Stimulated activated CD8-positive, alpha-beta memory T cell treated with anti-CD3 and anti-CD28 coated beads, Interleukin-15, amount 100 ng/mL, for 24 hours (primary cell): ENCODE measurements at places on chromosomes 2 and 18.

DNA sequence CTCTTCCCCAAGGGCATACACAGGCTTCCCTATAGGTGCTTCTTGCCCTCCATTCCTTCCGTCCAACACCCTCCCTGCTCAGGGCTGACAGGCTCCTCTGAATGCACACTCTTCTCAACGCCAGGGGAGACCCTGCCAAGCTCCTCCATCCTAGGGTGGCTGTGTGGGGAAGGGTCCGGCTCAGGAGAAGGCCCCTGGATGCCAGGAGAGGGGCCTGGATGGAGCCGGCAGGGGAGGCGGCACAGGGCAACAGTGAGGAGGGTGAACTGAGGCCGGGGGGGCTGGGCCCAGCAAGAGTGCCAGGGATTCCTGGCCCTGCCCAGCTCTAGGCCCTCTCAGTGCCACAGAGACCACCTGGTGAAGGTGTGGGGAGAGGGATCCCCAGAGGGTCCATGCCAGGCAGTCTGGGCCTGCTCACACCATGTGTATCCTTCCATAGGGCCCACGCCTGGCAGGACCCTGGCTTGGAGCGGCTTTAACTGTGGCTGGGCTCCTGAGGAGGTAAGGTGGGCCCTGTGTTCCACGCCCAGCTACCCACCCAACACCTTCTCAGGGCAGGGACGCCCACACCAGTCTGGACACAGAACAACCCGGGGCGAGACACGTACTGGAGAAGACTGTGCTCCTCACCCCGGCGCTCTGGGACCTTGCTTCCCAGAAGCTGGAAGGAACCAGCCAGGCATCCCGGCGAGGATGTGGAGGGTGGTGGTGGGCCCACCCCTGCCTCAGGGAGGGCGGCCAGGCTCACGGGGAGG, 26.6 kb downstream of the HS6ST1 start:
- no peak for DNase-seq

DNA sequence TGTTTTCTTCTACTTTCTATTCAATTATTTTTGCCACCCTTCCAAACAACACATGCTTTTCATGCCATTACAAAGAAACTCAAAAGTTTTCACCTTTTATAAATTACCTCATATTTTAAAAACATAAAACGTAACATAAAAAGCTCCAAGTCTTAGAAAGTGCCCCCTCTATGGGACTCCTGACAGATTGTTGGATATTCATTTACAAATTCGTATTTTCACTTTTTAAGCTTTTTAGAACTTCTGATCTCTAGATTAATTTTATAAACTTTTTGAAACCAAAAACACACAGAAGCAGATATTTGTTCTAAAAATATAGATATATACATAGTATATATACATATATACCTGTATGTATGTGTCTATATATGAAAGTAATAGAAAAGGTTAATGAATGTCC, 1.5 kb downstream of the COL5A2 start:
- DNase-seq: no peak

DNA sequence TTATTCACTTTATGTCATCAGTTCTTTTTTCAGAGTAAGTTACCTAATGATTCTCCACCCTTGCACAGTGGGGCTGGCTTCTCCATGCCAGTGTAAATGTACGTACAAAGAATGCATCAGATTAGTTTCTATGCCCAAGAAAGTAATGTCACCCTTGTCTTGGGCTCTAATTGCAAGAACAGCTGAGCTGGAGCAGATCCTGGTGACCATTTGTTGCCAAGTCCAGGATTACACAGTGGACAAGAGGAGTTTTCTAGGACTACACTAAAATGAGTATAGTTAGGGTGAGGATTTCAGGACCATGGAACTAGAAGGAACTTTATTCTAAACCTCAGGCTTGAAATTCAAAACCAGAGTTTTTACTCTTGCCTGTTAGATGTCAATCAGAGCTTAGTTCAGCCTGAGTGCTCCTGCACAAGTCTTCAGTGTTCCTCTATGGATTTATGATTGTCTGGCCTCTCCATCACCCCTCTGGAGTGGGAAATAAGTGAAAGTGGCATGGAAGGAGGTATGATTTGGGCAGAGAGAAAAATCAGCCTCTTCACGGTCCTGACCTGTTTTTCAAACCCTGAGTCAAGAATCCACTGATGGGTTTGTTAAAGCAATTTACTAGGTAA, 29.8 kb downstream of the PCBP1 start:
- DNase-seq: no peak

- DNase-seq: no peak
Observed at GRCh38 chr2:195559431-195559914, 97.6 kb upstream of the SLC39A10 start.

GRCh38 chr18:34990597-34990996, 50.6 kb upstream of the MAPRE2 start:
- DNase-seq: no peak

DNA sequence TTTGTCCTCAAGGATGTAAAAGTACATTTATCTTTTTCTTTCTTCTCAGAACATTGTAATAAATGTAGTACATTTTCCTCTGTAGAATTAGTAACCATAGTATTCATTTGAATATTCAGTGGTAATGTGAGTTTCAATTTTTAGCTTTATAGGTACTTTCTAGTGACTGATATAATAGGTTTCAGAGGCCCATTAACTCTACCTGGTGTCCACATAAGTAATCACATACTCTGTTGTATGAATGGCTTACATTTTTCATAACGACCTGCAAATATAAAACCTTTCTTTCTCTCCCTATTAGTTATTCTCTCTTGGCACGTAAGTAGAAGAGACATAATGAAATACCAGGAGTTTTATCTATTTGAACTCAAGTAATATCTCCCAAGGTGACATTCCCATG, 1017.6 kb downstream of the DPP10 start:
- no peak for DNase-seq

DNA sequence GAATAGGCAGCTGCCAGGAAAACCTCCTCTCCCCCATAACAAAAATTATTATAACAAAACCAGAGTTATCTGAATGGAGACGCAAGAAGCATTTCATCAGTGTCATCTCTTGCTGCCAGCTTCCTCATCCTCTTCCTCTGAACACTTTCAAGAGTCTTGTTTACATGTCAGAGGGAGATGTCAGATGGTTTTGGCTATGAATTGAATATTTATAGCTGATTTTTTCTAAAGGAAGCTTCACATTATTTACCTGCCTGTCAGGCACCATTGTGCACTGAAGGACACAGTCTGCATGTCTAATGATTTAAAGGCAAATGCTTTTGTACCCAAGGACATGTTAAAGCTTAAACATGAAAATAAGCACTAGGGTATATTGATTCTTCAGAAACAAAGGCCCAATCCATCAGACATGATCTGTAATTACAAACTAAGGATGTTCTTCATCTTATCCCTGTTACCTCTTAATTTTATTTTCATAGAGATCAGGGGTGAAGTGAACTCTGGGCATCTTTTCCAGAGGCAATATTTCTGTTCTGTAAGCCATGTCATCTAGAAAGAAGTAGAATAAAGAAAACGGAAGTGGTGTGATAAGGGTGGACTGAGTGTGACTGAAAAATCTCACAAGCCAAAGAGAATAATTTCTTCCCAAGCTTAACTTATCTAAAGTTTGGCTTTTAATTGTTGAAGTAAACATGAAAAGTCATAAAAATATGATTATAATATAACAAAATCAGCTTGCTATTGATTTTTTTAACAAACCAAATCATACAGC, 168.7 kb downstream of the ANKRD44 start:
- no peak for DNase-seq

GRCh38 chr2:218988650-218989049, 3.7 kb upstream of the FEV start:
- DNase-seq: no peak

GRCh38 chr2:179344280-179344964, 79.8 kb upstream of the SESTD1 start:
- no peak for DNase-seq

DNA sequence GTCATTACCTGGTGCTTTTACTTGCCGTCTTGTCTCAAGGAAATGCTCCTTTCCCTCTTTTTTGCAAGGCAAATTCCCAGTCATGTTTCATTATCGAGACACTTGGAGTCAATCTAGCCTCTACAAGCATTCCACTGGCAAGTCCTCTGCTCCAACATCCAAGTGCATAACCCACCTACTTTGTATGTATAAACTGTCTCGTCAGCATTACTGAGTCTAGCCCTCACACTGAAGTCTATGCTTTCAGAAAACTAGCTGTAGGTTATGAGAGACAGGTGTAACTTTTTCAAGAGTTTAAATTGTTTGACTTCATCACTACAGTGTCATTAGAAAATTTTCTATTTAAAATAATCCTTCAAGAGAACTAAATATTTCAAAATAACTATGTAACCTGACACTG, 319.2 kb downstream of the NBAS start:
- no peak for DNase-seq

GRCh38 chr2:127570282-127571250, 35.1 kb downstream of the MYO7B start:
- no peak for DNase-seq

DNA sequence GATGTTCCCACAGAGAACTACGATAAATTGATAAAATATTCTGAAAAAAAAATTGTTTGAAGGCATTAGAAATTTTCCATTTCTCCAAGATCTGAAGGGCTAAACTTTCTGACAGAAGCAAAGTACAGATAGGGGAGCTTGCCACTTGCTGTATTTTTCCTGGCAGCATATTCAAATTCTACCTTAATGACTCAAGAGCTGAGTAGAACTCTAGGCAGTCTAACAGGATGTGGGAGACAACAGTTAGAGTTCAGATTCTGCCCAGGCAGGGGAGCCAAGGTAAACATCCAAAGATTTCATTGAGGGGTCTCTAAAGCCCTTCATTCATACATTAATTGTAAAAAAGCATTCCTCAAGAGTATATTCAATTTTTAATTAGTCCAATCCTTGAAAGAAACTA, 46.0 kb upstream of the RIT2 start:
- no peak for DNase-seq

DNA sequence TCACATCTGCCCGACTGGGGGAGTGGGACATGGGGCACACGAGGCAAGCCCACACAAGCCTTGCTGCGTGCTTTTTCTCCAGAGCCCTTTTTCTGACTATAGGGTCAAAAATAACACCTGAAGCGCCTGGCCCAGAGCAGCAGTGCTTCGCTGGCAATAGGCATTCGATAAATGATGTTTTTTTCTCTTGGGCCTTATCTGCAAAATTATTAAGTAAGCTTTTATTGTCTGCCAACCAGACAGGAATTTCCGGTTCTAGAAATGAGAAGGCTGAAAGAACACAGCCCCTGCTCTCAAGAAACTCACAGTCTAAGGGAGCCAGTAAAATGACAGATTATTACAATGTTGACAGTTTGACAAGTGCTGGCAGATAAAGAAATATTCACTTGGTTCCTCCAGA, 2.7 kb upstream of the TMBIM1 start:
- no peak for DNase-seq

DNA sequence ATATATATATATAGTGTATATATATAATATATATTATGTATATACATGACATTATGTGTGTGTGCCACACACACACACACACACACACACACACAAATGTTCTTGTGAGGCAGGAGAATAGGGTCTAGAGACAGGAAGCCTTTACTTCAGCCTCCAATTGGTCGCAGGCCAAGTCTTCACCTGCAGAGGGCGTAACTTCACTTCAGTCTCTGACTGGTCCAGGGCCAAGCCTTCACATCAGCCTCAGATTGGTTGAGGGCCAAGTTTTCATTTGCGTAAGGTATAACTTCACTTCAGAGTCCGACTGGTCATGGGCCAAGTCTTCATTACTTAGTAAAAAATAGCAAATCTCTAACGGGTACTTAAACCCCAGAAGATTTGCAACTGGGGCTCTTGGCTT, 13.2 kb upstream of the SS18 start:
- DNase-seq: no peak

- DNase-seq: no peak
Observed at GRCh38 chr2:206176121-206176520, 16.4 kb downstream of the EEF1B2 start.

DNA sequence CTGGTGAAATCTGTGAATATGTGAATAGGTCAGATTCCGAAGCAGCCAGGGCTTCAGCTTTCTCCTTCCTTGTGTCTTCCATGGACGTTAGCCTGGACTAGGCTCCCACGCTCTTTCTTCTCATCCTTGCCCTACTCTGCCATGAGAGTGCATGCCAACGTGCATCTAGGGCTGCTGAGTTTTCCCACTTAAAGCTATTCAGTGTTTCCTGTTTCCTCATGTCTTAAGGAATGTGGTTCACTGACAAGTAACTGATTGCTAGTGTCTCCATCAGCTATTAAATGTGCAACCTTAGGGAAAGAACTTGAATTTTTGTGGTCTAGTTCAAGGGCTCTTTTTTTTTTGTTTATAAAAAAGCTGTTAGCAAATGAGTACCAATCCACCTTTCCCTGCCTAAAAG, 642.3 kb upstream of the LINC00305 start:
- no peak for DNase-seq

- DNase-seq: no peak
Observed at GRCh38 chr18:61653823-61654551, 238.8 kb downstream of the RNF152 start.
